ENCODE measurements at places on chromosomes 13 and 19.
A peak's percentile ranks its signal among the peaks of the same experiment; 100 is the strongest.

GRCh38 chr19:50911206-50912101 lies at the start of gene KLK4:
TSS of gene KLK4 (minus strand) at chr19:50911395. CDS start at chr19:50910738, 657 bp downstream.
- DNase-seq: no peak

DNA sequence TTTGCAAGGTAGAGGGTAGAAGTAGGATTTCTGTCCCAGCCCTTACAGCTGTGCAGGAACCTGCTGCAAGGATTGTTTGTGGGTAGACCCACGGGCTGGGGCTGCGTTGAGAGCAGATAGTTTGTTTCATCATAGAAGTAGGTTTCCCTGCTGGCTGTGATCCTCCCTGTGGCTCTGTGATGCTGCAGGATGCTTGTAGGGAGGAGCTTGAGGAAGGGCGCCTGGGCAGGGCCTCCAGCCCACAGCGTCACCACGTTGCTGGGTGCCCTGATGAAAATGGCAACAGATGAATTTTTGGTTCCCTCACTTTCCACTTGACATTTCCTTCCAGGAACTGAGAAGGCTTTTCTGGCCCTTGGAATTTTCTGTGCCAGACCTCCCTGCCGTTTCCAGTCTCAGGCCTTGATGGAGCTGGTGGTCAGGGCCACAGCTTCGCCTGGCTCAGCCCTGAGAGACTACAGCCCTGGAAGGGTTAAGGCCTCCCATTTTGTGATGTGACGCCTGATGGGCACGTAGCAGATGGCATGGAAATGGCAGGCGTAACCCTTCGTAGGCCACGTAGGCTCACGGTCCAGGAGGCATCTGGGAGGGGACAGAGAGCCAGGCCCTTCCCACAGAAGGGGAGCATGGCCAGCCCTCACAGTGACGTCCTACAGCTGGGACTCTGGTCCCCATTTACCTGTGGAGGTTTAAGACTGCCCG lies 42.2 kb downstream of the GATAD2A start:
- no peak for DNase-seq

DNA sequence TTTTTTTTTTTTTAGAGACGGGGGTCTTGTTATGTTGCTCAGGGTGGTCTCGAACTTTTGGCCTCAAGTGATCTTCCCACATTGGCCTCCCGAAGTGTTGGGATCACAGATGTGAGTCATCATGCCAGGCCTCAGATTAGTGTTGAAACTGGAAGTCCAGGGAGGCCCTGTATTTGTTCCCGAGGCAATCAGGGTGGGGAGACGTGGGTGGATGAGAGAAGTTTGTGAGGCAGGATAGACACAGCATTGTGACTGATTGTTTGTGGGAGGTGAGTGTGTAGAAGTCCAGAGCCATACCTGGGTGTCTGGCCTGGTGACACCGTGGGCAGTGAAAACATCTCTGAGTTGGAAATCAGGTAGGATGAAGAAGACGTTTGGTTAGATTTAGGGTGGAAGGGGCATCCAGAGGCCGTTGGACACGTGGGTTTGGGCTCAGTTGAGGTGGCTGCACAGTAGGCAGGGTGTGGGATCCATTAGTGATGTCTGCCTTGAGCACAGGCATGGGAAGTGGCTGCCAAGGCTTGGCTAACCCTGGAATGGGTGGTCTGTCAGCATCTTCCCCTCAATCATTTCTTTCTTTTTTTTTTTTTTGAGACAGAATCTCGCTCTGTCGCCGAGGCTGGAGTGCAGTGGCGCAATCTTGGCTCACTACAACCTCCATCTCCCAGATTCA lies 12.4 kb downstream of the RTN2 start:
- no peak for DNase-seq

DNA sequence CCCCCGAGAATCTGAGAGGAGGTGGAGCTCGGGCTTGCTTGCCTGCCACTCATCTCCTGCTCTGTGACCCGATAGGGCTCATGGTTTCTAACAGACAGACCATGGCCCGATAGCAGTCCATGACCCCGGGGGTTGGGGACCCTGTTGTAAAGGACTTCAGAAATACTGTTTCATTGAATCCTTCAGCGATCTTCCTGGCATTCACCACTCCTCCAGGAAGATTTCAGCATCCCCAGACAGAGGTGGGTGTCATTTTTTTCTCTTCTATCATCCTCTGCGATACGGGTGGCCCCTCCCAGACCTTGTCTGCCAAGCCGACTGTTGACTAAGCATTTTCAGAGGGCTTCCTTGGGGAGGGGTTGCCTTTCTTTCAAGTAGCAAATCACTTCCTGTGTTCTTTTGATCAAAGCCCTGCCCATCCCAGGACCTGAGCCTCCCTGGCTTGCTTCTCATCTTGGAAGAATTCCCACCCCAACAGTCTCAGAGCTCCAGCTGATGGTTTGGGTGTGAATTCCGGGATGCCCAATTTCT lies 1.7 kb downstream of the MYO1F start:
- DNase-seq: no peak

GRCh38 chr19:44303320-44303719 lies 1.5 kb downstream of the ZNF235 start:
- DNase-seq: no peak

DNA sequence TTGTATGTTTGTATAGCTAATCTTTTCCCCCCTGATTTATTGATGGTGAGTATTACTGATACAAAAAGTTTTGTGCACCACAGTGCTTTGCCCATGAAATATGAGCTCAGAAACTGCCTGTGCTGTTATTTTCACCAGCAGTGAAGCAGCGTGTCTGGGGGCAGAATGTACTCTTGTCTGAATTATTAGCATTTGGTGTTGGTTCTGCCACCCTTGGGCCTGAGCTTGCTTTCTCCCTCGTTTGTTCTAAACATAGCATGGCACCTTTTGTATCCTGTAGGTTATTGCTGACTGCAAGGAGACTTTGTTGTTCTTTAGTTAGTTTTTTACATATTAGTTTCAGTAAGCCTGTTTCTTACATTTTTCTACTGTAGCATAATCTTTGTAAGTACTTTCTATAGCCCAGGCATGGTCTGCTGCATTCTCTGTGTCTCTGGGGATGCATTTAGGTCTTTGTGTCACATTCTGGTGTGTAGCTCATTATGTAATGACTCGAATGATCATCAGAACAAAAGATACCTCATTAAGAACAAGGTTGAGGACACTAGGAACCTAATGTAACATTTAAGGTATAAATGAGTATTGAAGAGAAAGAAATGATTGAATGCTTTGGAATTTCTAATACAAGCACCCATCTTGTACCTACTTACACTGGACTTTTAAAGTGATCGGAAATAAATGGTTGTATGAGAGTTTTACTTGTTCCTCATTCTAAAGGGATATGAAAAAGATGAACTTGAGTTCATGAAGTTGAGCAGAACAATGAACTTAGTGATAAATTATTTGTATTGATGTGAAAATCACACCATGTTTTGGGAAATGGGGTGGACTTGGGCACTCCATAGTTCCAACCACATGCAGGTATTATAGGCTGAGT lies 50.3 kb upstream of the GPI start:
- DNase-seq: no peak

- DNase-seq: no peak
Measured at GRCh38 chr19:35462476-35462953, 14.5 kb downstream of the FFAR2 start.

- DNase-seq: no peak
Measured at GRCh38 chr13:85592211-85592610, 207.0 kb downstream of the SLITRK6 start.

GRCh38 chr19:42198676-42199439 lies 18.6 kb downstream of the DEDD2 start:
- peak; percentile 52 for DNase-seq

- no peak for DNase-seq
Measured at GRCh38 chr19:10003271-10003670, 7.0 kb downstream of the COL5A3 start.

DNA sequence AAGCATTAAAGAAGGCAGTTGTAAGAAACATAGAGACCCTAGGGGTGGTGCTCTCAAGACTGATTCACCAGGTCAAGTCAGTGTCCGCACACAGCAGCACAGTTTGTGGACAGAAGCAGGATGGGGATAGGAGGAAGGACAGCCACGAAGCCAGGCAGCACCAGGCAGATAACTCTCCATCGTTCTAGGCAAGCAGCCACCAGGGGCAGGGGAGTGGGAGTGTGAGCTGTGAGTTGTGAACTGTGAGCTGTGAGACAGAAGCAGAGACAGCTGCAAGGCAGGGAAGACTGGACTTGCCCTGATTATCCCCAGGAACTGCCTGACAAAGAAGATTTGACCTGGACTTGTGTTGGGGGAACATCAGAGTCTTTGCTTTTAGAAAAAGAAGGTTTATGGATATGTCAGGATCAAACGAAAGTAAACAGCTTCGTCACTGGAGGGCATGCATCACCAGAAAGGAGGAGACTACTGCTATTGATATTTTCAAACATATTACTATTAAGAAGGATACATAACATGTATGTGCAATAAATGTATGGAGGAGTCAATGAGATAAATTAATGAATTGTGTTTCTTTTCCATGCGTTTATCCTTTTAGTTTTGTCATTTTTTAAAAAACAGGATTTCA lies 286.1 kb downstream of the IRS2 start:
- DNase-seq: no peak

GRCh38 chr19:53537121-53537520 lies 824 bp upstream of the ZNF331 start:
- DNase-seq: no peak

- no peak for DNase-seq
Measured at GRCh38 chr13:30181888-30182651, 125.3 kb downstream of the KATNAL1 start.

DNA sequence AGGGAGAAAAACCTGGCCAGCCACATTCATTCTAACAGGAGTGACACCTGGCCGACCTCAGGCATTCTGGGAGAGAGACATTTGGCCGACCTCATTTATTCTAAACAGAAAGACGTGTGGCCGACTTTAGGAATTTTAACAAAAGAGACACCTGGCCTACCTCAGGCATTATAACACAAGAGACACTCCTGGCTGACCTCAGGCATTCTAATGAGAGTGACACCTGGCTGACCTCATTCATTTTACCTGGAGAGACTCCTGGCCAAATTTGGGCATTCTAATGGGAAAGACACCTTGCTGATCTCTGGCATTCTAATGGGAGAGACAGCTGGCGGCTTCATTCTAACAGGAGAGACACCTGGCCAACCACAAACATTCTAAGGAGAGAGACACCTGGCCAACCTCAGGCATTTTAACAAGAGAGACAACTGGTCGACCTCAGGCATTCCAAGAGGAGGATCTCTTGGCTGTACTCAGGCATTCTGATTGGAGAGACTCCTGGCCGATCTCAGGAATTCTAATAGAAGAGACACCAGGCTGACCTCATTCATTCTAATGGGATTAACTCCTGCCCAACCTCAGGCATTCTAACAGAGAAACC lies 1353.9 kb downstream of the UQCRFS1 start:
- no peak for DNase-seq

DNA sequence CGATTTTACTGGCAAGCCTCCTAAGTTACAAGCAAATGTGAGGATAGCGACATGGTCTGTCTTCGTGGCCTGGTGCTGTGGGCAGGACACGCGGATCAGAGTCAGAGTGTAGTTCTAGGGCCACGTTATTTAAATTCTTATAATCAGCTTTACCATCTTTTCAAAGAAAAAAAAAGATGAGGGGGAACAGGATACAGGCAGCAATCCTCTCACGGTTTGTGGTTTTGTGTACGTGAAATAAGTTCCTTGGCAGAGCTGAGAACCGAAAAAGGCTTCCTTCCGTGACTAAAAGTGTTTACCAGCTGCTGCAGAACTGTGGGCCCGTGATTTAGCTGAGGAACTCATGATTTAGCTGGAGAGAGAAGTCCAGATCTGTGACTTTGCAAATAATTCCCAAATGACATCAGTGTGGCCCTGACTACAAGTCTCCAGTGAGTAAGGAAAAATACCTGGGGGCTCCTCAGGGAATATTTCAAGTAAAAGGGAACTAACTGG lies 27.2 kb downstream of the RCBTB2 start:
- DNase-seq: no peak

DNA sequence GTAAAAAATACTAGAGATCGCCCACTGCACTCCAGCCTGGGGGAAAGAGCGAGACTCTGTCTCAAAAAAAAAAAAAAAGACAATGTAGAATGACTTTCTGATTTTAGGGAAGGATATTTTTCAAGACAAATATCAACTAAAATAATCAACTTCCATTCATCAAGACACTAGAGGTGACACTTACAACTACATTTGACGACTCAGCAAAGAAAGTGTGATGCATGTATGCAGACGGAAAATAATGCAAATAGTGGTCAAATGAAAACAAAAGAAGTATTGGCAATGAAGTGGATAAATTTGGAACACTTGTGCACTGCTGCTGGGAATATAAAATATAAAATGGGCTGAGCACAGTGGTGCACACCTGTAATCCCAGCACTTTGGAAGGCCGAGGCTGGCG lies 12.2 kb downstream of the TMEM161A start:
- DNase-seq: no peak

DNA sequence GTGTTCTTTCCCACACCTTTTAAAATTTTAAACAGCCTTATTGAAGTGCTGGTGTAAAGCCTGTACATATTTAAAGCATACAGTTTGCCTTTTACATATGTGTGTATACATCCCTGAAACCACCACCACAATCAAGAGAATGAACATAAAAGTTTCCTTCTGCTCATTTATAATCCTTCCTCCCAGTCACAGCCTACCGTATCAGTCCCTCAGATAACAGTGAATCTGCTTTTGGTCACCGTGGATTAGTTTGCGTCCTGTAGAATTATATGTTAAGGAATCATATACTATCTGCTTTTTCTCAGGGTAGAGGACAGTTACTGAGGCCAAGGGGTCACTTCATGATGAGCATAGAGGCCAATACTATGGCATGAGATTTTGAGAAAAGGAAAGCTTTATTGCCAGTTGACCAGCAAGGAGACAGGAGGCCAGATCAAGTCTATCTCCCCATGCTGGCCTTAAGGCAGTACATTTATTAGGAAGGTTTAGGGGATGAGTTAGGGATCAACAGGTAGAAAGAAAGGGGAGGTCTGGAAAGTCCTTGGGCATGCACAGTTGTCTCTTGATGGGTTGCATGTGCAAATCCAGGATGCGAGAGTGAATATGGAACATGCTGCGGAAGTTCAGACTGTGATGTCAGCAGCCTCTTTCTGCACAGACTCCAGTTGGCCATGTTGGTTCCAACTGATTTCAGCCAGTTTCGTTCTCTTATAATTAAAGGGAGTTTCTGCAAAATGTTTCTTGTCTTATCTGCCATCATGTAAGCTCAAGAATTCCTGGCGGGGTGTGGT lies 36.3 kb upstream of the LSM14A start:
- DNase-seq: no peak

DNA sequence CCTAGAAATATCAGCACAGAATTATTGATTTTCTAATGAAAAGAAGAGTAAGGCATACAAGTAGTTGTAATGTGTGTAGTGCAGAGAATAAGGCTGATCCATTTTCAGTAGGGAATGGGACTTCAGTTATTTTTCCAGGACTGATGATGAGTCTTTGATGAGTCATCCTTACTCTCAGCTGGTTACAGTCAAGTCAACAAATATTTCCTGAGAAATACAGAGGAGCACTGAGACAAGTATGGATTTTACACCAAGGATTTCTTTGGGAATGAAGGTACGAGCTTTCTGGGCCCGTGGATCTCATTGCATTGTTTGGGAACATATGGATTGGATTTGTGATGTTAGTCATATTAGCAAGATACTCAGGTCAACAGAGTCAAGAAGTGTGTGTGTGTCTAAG lies 502.7 kb downstream of the FGF9 start:
- DNase-seq: no peak

GRCh38 chr19:54473892-54474372 lies 836 bp upstream of the CDC42EP5 start:
- no peak for DNase-seq

- no peak for DNase-seq
Measured at GRCh38 chr13:49645451-49645850, 17.1 kb downstream of the ARL11 start.

All from stimulated activated CD8-positive, alpha-beta memory T cell treated with anti-CD3 and anti-CD28 coated beads, Interleukin-7, amount 100 ng/mL, for 1 hour (primary cell).